Activated T-helper 9 cell treated with anti-CD3 and anti-CD28 coated beads, Interleukin-2, amount 50 U/mL, for 16 hours (primary cell): ENCODE measurements at places on chromosomes 7 and 10.

GRCh38 chr10:61784354-61785133, 117.0 kb upstream of the ARID5B start:
- peak; percentile 3 for DNase-seq

DNA sequence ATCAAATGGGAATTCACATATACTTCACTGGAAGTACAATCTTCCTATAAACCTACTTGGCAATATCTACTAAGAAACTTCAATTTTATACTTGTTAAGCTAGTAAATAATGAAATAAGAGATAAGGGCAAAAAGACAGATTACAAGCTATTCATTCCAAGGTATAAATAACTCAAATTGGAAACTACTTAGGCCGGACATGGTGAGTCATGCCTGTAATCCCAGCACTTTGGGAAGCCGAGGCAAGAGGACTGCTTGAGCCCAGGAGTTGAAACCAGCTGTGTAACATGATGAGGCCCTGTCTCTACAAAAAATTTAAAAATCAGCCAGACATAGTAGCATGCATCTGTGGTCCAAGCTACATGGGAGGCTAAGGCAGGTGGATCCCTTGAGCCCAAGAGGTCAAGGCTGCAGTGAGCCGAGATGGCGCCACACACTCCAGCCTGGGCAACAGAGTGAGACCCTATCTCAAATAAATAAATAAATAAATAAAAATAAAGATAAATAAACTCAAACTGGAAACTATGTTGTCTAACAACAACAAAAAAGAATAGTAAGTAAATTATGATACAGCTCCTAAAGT, 37.6 kb downstream of the ARHGAP21 start:
- no peak for DNase-seq

DNA sequence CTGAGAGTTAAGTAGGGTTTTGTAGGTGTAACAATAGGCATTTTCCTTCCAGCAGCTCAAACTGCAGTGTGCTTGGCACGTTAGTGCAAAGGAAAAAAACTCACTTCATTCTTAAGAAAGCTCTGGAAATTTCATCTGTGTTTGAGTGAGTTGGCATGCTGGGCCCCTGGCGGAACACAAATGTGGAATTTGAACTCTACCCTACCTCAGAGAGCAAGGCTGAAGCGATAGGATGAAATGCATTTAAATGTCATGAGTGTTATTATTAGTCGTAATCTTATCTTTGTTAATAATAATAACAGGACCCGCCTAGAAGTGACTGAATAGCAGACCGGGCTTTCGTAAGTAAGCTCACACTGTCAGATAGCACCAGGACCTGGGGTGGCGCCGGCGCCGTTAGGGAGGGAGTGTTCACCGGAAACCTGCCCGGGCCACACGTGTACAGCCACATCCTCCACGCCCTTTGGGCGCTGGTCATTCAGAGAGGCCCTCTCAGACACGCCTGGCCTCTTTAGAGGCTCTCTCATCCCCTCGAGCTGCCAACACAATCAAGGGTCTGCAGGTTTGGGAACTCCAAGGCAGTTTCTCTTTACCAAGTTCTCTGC, 63.5 kb downstream of the GRK5 start:
- peak; percentile 15 for DNase-seq

GRCh38 chr7:112757337-112757736, 32.9 kb downstream of the TMEM168 start:
- no peak for DNase-seq

- DNase-seq = no peak
Measured at GRCh38 chr7:35241884-35242283, 12.0 kb downstream of the TBX20 start.

- no peak for DNase-seq
Measured at GRCh38 chr10:107103174-107104025, 61.1 kb downstream of the SORCS1 start.

- DNase-seq = no peak
Measured at GRCh38 chr7:14825912-14826311, 76.6 kb downstream of the DGKB start.

- DNase-seq = no peak
Measured at GRCh38 chr10:1367938-1368841, 312.0 kb downstream of the WDR37 start.

DNA sequence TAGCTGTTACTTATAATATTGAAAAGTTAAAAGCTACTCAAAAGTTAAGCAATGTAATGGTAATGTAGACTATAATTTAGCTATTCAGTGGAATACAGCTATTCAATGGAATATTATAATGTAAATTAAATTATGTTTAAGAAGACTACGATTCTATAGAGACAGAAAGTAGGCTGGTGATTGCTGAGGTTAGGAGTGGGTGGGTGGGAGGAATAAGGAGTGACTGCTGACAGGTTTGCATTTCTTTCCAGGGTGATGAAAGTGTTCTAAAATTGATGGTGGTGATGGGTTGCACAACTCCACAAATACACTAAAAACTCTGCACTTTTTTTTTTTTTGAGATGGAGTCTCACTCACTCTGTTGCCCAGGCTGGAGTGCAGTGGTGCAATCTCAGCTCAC, 21.4 kb downstream of the DENND2A start:
- no peak for DNase-seq

DNA sequence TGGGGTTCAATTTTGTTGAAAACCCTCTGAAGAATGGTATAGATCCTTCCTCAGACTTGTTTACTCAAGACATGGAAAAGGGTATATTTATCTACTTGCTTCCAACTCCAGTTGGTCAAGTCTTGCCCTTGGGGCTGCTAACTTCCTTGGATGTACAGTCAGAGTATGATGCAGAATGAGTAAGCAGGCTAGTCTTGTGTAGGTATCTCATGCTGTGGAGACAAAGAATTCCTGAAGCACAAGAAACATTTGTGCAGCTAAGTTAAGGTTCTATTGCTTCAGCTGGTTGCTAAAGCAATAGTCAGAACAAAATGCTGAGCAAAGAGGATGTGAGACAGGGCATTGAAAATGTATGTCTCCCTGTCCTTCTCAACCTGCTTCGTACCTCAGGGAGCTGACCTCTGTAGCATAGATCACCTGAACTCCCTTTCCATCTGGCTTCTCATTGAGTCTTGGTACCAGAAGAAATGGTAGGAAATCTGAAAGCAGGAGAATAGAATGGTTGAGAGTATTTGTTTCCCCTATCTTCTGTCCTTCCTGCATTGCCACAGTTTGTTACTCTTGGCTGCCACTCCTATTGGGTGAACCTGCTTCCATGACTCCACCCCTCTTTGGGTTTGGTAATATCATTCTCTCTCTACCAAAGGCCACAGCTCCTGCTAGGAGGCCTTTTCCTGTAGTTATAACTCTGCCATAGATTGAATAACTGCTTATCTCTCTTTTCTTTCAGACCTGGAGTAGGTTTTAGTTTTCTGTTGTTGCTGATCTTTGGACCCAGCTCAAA, 346.0 kb downstream of the PHF14 start:
- DNase-seq = no peak

DNA sequence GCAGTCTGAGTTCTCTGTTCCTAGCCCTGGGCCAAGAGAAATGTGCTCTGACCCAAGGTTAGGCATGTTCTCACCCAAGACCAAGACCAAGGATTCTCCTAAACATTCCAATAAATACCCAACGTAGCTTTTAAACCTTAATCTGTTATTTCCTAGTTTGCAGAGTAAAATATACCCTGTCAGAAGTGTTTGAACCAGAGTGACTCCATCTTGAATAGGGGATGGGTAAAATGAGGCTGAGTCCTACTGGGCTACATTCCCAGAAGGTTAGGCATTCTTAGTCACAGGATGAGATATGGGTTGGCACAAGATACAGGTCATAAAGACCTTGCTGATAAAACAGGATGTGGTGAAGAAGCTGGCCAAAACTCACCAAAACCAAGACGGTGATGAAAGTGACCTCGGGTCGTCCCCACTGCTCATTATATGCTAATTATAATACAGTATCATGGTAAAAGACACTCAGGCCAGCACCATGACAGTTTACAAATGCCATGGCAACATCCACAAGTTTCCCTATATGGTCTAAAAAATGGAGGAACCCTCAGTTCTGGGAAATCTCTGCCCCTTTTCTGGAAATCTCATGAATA, 27.7 kb downstream of the PLXNA4 start:
- no peak for DNase-seq

GRCh38 chr7:115292381-115292780, 370.5 kb downstream of the MDFIC start:
- DNase-seq = no peak

- no peak for DNase-seq
Measured at GRCh38 chr10:122248356-122249302, 22.5 kb upstream of the BTBD16 start.

DNA sequence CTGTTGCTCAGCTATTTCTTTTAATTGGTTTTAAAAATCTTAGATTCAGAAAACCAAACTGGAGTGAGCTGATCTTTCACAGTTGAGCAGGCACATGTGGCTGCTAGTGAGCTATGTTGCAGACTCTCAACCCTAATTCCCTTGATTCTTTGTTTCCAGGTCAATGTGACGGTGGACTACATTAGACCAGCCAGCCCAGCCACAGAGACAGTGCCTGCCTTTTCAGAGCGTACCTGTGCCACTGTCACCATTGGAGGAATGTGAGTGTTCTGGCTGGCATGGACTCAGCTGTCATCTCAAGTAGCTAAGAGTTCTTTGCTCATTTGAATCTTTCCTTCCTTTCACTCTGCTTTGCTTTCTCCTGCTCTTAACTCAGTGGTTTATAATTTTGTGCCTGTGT, 187.1 kb downstream of the LRRC4 start:
- no peak for DNase-seq

- DNase-seq = no peak
Measured at GRCh38 chr10:133309720-133310398, 1.1 kb downstream of the ZNF511 start.

GRCh38 chr7:143392875-143393266, 11.7 kb downstream of the ZYX start:
- no peak for DNase-seq

DNA sequence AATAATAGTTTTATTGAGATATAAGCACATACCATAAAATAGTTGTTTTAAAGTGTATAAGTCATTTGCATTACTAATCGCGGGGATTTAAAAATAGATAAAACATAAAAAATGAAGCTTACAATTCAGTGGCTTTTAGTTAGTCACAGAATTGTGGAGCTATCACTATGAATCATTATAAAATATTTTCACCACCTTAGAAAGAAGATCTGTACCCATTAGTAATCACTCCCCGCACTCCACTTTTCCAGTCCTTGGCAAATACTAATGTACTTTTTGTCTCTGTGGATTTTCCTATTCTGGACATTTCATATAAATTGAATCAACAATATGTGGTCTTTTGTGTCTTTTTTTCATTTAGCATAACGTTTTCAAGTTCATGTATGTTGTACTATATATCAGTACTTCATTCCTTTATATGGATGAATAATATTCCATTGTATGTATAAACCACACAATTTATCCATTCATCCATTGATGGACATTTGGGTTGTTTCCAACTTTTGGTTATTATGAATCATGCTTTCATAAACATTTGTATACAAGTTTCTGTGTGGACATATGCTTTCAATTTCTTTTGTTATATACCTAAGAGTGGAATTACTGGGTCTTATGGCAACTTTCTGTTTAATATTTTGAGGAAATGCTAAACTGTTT, 162.5 kb downstream of the MAGI2 start:
- no peak for DNase-seq

- no peak for DNase-seq
Measured at GRCh38 chr10:110304394-110304779, 333 bp downstream of the SMNDC1 start.

DNA sequence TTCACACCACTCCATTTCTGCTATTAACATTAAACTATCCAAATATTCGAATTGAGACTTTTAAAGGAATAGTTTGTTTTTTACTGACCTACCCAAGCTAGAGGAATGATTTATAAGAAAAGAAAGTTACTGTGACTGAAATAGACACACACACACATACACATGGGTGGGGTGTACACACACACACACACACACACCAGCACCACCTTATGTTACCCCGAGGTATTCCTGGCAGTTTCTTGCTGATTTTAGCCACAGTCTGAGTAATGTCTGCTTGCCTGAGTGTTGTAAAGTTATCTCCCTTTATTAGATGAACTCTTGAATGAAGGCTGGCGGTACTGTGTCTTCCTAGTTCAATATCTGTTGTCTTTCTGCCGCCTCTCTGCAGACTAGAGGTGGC, 91.3 kb upstream of the PRKG1 start:
- no peak for DNase-seq

DNA sequence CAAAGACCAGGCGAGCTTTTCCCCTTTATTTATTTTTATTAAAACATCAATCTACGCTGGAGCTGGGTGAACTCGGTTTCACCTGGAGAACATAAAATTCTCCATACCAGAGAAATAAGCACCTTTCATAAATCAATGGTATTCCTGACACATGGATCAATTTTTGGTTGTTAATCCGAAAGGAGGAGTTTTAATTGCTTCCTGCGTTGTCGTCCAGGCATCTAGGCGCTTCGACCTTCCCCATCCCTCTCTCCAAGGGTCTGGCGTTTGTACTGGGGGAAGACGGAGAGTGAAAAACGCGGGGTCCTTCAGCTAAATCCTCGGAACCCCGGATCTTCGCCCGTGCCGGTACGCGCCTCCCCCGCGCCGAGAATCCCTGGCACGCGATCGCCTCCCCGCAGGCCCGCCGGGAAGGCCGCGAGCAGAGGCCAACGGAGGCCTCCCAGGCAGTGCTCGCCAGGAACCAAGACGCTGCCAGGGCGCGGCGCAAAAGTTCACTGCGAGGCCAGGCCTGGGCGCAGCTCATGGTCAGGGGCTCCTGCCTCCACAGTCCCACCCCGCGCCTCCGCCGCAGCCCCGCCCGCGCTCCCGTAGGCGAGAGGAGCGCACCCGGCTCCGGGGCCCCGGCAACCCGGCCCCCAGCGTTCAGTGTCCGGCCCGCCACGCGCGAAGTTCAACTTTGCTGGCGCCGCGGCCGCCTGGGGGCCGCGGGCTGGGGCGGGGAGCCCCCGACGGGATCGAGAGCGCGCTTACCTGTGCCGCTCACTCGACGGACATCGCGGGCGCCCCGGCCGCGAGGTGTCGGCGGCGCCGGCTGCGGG, 8.3 kb upstream of the EBF3 start:
- no peak for DNase-seq
